ENCODE measurements at places on chromosomes 2 and 18. TPM values are rescaled to one million over a fixed set of nuclear protein-coding genes. Genes with fewer than 3 reads are reported as not detected.

Gene MYOM1
- 0.94 TPM for total RNA-seq

Gene CAPN14
- total RNA-seq: 0.21 TPM

Gene DYSF
- total RNA-seq: 13.3 TPM

Gene PLEKHM3
- total RNA-seq: 22.7 TPM

Gene KLHL30
- total RNA-seq: not detected

Gene GRB14
- total RNA-seq: 2.0 TPM

Gene SERPINB10
- total RNA-seq: 5.7 TPM

Gene RAMP1
- total RNA-seq: 2.1 TPM

Gene DLX2
- not detected for total RNA-seq

Gene MC2R
- under 0.01 TPM for total RNA-seq

Gene ANKRD62
- total RNA-seq: not detected

Gene CCDC85A
- total RNA-seq: not detected

Gene RAB12
- 35.7 TPM for total RNA-seq

Gene ZDBF2
- total RNA-seq: 21.0 TPM

Gene ALPP
- not detected for total RNA-seq

Gene GAL3ST2
- 2.5 TPM for total RNA-seq

Gene RGPD4
- 0.10 TPM for total RNA-seq

Gene OSR1
- total RNA-seq: 0.10 TPM

Gene ANTXR1
- under 0.01 TPM for total RNA-seq

Gene BOLL
- 0.10 TPM for total RNA-seq

Gene SOS1
- total RNA-seq: 10.0 TPM

Gene GALNT3
- 20.4 TPM for total RNA-seq

Gene NAT8
- total RNA-seq: not detected
